Activated gamma-delta T cell (primary cell): ENCODE measurements at places on chromosomes 11 and 22.

GRCh38 chr22:43313244-43313889 lies 29.8 kb downstream of the SCUBE1 start:
- no peak for DNase-seq

DNA sequence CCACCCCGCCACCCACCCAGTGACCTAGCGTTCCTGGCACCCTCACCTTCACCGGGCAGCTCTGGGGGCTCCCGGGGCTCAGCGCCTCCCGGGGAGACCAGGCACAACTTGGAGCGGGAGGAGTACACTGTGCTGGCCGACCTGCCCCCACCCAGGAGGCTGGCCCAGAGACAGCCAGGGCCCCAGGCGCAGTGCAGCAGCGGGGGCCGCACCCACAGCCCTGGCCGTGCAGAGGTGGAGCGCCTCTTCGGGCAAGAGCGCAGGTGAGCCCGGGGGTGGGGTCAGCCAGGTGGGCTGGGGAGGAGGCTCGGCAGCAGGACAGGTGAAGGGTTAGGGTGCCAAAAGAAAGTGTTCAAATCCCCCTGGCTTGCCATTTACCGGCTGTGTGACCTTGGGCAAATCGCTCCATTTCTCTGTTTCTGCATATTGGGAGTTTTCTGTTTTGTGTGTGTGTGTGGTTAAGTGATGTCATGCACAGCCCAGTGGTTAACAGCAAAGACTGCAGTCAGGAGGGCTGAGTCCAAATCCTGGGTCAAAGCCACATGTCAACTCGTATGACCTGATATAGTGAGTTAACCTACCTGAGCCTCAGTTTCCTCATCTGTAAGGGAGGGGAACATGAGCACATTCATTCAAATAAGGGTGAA lies 29.5 kb downstream of the TRIOBP start:
- no peak for DNase-seq

DNA sequence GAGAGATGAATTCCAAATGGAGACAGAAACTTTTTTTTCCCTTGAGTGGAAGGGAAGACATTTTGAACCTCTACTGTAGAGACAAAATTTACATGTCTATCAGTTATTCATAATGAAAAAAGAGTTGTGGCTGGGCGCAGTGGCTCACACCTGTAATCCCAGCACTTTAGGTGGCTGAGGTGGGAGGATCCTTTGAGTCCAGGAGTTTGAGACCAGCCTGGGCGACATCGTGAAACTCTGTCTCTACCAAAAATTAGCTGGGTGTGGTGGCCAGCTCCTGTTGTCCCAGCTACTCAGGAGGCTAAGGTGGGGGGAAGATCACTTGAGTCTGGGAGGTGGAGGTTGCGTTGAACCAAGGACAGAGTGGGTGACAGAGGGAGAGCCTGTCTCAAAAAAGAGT lies 4.1 kb downstream of the EED start:
- no peak for DNase-seq

DNA sequence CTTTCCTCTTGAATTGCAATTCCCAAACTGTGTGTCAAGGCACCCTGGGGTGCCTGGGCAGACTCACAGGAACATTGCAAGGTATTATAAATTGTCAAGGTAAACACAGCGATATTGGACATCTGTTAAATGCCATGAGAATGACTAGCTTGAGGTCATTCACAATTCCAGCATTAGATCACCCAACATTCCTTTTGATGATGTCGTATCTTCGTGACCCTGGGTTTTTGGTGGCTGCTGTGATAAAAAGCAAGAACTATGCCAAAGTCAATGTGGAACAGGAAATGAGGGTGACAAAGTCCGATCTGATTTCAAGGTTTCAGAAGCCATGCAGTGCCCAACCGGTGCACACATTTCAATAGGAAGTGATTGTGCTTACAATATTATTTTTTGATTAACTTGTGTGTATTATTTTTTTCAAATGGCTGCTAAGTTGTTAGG lies 458.4 kb downstream of the MIAT start:
- no peak for DNase-seq

DNA sequence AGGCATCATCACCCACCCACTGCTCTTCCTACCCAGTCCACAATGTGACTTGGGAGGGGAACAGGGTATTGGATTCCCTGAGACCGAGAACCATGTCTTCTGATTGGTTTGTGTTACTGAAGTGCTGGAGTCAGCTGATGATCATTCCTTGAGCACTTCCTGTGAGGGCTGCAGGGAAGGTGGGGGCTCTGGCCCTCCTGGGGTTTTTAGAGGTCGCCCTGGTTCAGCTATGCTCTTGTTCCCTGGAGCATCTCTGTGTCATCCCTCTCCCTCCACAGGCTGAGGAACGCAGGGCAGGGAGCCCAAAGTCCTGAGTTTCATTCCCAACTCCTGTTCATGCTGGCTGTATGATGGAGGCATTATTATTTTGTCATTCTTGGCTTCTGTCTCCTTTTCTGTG lies 6.7 kb downstream of the ZC3H7B start:
- DNase-seq, result no peak

GRCh38 chr22:30873661-30874060 lies 94.9 kb downstream of the MORC2 start:
- no peak for DNase-seq

DNA sequence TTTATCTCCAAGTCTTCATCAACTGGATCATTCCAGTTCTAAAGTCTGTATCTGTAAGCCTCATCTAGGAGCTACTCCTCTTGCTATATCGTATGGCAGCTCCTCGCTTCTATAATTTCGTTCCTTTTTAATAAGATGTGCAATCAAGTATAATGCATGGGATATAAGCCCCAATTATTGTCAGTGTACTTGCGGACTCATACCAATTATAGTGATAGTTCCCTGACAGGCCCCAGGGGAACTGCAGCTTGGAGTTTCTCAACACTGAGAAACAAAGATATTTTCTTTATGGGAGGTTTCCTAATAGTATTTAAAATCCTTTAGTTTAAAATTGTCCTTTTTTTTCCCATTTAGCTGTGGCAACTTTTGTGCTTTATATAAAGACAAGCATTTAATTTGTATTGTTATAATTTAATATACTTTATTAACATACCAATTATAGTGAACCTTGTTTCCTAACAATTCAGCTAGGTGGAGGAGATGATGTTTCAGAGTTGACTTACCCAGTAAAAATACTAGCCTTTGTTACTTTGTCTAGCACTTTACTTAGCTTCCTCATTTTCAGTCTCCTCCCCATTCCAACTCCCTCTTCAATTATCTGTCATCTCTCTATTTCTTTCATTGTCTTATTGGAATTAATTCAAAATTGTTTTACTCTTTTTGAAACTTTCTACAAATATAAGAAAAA lies 25.3 kb upstream of the DDX17 start:
- DNase-seq, result no peak

DNA sequence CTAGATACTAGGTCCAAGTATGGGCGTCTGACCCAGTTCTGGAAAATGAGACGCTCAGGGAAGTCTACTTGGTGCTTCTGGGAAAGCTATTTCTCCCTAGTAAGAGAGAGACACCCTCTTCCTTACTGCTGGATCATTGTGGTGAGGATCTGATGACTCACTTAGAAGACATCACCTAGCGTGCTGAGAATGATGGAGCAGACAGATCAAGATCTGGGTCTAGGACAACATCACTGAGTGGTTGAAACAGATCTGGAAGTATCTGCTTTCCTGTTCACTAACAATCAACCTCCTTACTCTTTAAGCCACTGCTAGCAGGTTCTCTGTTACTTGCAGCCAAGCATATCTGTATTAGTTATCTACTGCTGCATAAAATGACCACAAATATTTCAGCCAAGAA lies 38.3 kb upstream of the HMGXB4 start:
- no peak for DNase-seq

GRCh38 chr22:23182309-23183060 lies 2.2 kb downstream of the BCR start:
- no peak for DNase-seq

DNA sequence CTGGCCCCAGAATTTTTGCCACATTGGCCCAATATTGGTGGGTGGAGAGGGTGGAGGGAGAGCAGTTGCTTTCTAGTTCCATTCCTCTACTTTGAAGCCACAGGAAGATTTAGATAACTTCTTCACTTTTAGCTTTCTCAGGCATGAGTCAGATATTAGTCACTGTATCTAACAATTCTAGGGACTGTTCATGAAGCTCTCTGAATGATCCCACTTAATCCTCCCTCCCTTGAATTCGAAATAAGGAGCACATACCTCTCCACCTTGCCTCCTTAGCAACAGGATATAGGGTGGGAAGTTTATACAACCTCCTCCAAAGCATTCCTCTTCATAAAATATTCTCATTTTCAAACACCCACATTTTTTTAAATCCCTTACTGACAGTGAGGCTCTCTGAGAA lies 13.5 kb downstream of the FSHB start:
- DNase-seq, result no peak

DNA sequence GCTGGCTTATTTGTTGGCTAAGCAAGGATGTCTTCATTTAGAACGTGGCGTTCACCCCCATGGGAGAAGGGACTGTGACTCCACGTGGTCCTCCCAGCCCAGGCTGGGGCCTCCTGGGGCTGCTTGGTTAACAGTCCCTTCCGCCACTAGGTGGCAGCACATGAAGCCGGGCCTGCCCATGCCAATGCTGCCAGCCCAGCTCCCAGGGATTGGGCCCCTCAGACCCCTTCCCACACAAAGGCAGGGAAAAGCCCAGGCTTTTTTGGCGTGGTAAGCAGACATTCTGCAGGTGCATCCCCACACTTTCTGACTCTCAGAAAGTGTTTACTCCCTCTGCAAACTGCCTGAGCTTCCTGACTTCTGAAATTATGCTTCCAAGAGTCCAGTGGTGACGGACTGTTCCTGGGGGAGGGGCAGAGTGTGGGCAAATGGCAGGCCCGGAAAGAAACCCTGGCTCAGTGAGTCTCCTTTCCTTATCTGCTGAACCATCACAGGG lies 3.1 kb downstream of the CBX6 start:
- DNase-seq, result no peak

- DNase-seq, result no peak
These were observed 66.2 kb upstream of the LMO1 start for GRCh38 chr11:8329847-8330361.

GRCh38 chr22:23180301-23180892 lies at the start of gene BCR:
Gene BCR (plus strand): TSS chr22:23180509. CDS start chr22:23180961, 452 bp downstream.
- peak; percentile 66 for DNase-seq

DNA sequence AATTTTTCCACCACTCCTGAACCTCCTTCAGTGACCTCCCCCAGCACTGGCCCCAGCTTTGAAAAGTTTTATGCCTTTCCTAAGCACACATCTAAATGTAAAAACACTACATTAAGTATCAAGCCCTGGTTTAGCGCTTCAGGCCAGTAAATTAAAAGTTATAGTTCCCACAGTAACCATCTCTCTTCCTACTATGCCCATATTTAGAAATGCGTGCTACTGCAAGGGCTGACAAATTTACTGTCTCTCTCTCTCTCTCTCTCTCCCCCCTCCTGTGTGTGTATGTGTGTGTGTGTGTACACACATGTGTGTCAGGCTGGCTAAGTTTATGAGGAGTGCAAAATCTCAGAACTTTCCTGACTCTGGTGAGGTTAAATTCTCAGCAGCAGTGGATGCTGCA lies 231.4 kb downstream of the LARGE1 start:
- no peak for DNase-seq

DNA sequence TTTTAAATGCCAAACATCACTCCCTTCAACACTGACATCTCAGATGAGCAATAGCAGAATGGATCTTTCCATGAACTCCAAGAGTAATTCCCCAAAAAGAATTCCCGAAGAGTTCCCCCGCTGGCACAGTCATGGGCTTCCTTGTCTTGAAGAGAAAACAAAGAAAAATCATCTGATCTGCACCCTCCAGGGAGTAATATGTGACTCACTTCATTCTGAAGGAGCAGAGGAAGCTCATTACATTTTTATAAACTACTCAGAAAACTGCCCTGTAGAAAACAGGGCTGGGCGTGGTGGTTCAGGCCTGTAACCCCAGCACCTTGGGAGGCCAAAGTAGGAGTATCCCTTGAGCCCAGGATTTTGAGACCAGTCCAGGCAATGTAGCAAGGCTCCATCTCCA lies 35.7 kb downstream of the CELSR1 start:
- no peak for DNase-seq
